AG04450 (cell line): ENCODE measurements at places on chromosomes 4 and X.

DNA sequence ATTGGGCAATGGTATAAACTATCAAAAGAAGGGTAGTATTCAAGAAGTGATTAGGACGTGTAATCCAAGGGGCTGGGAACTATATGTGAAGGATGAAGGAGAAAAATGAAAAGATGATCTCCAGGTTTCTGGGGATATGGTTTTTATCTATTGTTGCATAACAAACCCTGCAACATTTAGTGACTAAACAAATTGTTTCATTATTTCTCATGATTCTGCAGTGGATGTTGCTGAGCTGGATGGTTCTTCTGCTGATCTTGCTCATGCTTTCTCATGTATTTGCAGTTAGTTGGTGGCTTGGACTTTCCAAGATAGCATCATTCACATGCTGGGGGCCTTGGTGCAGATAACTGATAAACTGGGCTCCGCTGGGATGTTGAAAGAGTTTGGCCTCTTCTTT is 29.1 kb downstream of the PHOX2B start:
- no peak for DNase-seq

DNA sequence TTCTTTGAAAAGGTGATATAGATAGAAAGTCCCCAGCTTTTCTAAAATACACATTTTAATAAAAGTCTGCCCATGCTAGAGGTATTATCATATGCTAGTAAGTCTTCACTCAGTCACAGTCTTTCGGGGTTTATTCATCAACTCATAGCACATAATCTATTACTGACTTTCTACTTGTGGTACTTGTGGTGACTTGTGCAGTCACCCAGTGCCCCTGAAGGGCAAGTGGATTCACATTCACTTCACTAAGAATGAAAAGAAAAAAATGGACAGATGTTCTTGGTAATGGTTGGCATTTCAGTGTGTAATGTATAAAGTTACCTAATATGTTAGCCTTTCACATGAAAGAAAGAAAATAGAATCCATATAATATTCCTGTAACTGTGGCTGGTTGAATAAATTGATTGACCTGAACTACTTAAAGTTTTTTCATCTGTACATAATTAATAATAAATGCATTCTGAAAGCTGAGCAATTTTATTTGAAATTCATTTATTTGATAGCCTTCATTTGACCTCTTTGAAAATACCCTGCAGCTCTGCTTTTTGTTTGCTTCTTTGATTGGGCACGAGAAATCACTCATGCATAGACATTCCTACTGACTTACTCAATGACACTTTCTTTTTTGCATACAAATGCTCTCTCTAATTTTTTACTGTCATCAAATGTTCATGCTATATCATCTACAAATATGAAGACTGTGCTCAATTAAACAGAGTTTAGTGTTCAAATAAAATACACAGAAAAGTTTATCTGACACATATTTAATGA is 39.5 kb upstream of the ZNF330 start:
- DNase-seq: no peak

GRCh38 chr4:56118055-56118454 is 169.3 kb downstream of the CEP135 start:
- DNase-seq: no peak

DNA sequence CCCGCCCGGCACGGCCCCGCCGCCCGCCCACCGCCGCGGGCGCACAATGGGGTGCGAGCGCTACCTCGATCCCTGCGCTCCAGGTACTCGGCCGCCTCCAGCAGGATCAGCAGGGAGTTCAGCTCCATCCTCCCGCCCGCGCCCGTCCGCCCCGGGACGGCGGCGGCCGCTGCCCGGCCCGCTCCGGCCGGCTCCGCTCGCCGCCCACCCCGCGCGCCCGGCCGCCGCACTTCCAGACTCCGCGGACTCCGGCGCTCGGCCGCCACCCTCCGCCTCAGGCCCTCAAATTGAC is at the start of gene MXD4:
Gene MXD4 (minus strand): TSS at position 257 of the 292 bp plus-strand sequence. CDS start 129 bp downstream, at position 128.
- no peak for DNase-seq

DNA sequence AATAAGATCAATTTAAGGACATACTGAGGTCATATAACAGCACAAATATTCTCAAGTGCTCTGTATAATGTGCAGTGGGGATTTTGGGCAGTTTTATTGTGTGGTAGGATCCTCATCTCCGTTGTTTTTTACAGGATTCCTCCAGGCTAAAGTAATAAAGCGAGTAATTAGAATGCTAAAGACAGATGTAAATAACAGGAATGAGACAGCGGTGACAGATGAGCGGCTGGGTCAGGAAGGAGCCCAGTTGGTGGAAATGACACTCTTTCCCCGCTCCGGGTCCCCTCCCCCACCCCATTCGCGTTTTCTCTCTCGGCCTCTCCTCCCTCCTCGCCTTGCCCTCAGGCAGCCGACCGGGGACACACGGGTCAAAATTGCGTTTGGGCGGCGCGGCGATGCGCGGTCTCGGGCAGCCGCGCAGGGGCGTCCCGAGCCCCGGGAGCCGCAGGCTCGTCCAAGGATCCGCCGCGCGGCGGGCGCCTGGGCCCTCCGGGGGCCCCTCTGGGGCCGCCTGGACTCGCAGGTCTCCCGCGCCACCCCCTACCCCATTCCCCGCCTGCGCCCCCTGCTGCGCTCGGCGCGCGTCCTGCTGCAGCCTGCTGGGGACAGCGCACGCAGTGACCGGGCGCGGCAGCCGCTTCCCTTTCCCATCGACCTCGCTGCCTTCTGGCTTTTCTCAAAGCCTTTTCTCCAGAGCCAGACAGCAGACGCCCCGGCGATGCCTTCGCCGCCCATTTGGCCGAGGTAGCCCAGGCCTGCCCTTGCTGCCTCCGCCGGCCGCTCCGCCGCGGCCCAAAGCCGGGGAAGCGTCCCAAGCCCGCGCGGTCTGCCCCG is 16.2 kb downstream of the POU4F2 start:
- DNase-seq: no peak

DNA sequence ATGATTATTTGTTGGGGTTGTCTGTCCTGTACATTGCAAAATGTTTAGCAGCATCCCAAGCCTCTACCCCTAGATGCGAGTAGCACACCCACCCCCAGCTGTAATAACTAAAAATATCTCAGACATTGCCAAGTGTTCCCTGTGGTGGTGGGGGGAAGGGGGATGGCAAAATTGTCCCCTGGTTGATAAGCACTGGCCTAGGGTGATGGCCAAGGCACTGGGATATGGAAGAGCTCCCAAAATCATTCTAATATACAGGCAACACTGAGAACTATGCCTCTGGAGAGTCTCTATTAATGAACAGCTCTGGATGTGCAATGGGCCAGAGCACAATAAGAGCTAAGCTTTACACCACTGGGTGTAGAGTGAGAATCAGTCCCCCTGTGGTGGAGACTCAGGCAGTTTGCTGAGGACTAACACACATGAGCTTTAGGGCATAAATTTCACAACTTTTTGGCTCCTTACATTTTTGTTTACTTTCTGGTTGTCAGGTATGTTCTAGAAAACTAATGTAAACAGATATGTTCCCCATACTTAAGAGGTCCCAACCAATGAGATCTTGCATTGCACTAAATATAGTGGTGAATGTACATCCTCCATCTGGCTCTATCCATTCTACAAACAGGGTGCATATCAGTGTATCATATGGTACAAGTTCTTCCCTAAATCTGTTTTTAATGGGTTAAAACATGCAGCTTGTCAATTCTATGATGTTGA is 34.5 kb downstream of the EDNRA start:
- no peak for DNase-seq
